ENCODE measurements at places on chromosomes 11 and 22.
A peak's percentile ranks its signal among the peaks of the same experiment; 100 is the strongest.

DNA sequence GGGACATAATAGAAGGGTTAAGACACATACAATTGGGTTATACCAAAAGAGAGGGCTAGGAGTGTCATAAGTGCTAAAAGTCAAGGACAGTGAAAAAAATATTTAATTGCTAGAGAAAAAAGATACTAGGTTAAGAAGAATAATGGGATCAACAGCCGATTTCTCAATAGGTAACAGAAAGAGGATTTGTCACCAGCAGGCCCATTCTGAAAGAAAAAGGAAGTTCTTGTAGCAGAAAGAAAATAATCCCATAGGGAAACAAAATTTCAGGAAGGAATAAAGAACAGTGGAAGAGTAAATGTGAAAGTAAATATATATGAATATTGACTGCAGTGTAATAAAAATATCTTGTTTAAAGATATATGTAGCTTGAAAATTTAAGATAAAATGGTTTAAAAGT, 43.3 kb upstream of the ADORA2A start:
- no peak for DNase-seq

- DNase-seq = no peak
Observed at GRCh38 chr11:100359281-100359680, 327.8 kb upstream of the ARHGAP42 start.

- DNase-seq = peak; percentile 16
Observed at GRCh38 chr22:36775586-36775963, 344 bp downstream of the IFT27 start.

GRCh38 chr11:110374921-110375320, 54.8 kb upstream of the FDX1 start:
- no peak for DNase-seq

GRCh38 chr11:57303990-57304579, 20.7 kb downstream of the TNKS1BP1 start:
- DNase-seq = no peak

Measured in activated T-helper 9 cell treated with anti-CD3 and anti-CD28 coated beads, Interleukin-2, amount 50 U/mL, for 16 hours (primary cell).